Inflammatory macrophage treated with lipopolysaccharide for 4 hours (primary cell): ENCODE measurements at places on chromosomes 5 and 9.
A peak's percentile ranks its signal among the peaks of the same experiment; 100 is the strongest.

- peak; percentile 39 for DNase-seq
Measured at GRCh38 chr9:136943291-136944211, 987 bp downstream of the FBXW5 start.

- no peak for DNase-seq
Measured at GRCh38 chr9:133846483-133847090, 108.4 kb upstream of the SARDH start.

DNA sequence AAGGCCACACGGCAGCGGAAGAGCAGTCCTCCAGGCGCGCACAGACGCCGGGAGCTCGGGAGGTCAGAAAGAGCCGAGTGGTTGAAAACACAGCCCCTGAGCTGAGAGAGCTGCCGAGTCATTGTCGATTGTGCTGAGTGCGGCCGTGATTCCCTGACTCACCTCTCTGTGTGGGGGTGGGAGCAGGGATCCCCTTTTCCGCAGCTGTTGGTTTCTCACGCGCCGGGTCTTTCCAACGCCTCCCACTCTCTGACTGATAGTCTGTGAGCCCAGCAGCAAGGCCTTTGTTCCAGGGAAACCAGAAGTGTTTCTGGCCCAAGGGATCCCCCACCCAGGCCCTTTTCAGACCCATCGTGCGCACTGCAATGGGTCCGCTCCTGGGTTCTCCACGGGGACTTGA is 97.3 kb downstream of the MRPL36 start:
- no peak for DNase-seq

GRCh38 chr9:33029231-33029786 is 4.2 kb downstream of the DNAJA1 start:
- DNase-seq, result peak; percentile 95

GRCh38 chr9:12629067-12629466 is 64.1 kb upstream of the TYRP1 start:
- DNase-seq, result no peak

GRCh38 chr9:136527721-136528710 is 17.8 kb downstream of the NOTCH1 start:
- no peak for DNase-seq

DNA sequence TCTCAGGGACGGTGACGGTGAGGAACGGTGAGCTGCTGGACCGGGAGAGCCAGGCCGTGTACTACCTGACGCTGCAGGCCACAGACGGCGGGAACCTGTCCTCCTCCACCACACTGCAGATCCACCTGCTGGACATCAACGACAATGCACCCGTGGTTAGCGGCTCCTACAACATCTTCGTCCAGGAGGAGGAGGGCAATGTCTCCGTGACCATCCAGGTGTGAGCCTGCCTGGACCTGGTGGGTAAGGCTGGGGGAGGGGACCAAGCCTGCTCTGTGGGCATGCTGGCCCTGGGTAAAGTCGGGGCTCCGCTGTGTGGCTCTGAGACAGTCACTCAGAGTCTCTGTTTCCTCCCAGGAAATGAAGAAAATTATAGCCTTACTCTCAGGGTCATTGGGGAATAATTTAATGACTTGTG is 29.3 kb downstream of the CDHR2 start:
- DNase-seq, result no peak

GRCh38 chr5:133145436-133146170 is 93.8 kb downstream of the HSPA4 start:
- peak; percentile 70 for DNase-seq

GRCh38 chr5:139273322-139273571 is 20.3 kb upstream of the MATR3 start:
- no peak for DNase-seq
